ENCODE measurements at places on chromosomes 13 and 19. TPM values are rescaled to one million over a fixed set of nuclear protein-coding genes. Genes with fewer than 3 reads are reported as not detected.

DNA sequence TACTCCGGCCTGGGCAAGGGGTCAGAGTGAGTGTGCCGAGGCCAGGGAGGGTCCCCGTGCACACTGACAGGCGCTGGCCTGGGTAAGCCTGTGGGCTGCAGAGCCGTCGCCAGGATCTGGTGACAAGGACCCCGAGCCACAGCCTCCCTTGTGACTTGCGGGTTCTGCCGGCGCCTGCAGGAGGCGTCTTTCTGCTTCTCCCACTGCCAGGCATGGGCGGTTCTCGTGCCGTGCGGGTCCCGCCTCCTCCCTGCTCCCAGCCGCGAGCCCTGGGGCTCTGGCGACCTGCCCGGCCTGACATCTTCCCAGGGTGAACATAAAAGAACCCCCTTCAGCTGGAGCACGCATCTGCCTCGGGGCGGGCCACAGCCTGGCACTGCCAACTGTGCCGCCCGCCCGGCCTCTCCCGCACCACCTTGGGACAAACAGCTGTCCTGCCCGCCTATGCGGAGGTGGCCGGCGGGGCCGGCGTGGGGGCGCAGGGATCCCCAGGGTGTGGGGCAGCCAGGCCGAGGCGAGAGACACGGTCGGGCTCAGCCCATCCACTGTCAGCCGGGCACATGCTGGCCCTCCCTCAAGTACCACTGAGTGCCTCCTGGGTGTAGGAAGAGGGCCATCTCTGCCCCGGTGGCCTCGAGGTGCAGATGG lies 1.5 kb upstream of the HCN2 start:
- peak; percentile 44 for DNase-seq

DNA sequence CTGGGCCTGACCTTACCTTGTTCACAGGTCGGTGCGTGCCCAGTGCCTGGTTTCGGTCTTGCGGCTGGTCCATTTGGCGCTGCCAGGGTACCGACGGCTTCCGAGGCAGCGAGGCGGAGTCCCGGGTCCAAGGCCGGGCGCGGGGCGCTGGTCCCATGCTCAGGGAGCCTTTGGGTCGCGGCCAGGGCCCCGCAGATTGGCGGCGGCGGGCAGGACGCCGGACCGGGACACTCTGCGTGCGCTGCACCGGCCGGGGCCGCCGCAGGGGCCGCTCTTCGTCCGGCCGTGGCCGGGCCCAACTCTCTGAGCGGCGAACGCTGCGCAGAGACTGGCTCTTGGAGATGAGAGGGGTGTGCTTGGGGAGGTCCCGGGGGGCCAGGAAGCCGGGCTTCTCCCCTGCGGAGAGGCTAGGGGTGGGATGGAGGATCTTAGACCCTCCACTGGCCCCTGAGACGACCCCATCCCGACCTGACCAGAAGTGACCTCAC lies 3.4 kb upstream of the WIZ start:
- no peak for DNase-seq

IER2 gene
- 15.6 TPM for total RNA-seq

DNA sequence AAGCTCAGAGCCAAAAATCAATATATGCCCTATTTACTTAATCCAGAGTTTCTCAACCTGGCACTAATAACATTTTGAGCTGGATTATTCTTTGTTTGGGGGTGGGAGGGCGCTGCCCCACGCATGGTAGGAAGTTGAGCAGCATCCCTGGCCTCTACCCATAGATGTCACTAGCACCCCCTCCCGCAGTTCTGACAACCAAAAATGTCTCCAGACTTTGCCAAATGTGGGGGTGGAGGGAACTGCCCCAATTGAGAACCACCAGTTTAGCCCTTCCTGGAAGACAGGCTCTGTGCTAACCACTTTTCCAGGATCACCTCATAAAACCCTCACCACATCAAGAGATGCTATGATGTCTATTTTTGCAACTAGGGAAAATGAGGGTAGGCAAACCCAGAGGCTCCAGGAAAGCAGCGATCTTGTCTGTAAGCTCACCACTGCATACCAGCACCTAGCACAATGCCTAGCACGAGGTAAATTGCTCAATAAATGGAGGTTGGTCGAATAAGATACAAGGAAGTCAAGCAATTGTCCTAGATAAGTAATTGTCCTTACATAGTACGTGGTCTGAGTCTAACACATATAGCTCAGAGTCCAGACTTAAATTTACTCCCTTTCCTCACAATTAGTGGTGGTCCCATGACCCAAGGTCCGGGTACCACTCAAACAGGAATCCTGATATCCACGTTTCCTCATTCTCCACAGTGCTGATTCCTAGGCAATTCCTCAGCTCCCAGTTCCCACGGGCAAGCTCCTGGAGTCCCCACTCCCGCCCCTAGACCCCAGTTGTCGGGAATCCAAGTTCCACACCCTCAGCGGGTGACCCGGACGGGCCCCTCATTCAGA lies 892 bp downstream of the TRIR start:
- DNase-seq = peak; percentile 45

FKBP8 gene
- 278 TPM for total RNA-seq

ZNF320 gene
- total RNA-seq = 38.1 TPM

DNA sequence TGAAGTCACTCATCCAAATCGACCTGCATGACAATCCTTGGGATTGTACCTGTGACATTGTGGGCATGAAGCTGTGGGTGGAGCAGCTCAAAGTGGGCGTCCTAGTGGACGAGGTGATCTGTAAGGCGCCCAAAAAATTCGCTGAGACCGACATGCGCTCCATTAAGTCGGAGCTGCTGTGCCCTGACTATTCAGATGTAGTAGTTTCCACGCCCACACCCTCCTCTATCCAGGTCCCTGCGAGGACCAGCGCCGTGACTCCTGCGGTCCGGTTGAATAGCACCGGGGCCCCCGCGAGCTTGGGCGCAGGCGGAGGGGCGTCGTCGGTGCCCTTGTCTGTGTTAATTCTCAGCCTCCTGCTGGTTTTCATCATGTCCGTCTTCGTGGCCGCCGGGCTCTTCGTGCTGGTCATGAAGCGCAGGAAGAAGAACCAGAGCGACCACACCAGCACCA lies 5.9 kb downstream of the SLITRK5 start:
- DNase-seq = no peak

DNA sequence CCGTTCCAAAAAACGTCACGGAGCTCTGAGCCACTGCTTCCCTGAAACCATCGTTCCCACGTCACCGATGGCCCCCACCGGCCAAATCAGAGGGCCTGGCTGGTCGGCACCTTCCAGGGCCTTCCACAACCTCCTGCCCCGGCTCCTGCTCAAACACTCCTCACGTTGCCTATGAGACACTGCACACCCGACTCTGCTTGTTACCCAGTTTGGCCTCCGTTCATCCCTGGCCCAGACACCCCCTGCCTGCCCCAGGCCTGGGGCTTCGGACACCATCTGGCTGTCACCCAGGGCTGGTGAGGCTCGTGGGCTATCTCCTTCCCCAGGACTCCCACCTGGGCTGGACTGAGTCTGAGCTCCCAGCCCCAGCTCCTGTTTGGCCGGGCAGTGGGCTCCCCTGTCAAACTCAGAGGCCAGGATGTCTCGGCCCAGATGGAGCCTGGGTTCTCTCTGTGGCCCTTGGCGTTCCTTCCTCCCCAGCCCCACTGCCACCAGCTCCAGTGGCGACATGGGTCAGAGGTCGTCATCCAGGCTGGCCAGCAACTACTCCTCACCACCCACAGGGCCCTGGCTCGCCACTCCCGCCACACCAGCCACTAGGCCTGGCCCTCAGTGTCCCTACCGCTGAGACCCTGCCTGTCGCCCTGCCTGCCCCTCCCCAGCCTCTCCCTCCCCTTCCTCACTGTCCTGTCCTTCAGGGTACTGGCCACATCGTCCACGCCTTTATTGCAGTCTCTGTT lies 17.7 kb downstream of the CERS1 start:
- DNase-seq = no peak

ZNF443 gene
- 10.8 TPM for total RNA-seq

All from renal cortical epithelial cell (primary cell).